ENCODE measurements at places on chromosomes 1 and 21.

DNA sequence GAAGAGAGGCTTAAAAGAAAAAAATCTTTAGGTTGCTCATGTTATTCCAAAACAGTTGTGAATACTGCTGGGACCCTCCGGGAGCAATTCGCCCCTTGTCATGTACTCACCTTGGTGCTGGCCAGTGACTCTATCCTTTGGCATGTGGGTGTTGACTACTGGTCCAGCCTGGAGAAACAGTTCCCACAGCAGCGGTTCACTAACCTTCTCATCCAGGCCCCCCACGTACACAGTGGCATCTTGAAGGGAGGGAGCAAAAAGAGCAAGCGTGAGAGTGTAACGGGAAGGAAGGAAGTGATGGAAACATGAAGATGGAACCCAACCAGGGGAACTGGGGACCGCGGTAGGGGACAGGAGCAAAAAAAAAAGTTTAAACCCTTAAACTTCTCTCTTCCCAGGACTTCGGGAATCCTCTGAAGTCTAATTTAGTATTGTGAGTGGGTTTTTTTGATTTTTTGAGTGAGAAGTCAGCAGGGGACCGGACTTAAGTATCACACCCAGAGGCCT, 494 bp downstream of the SF3B4 start:
- DNase-seq = no peak

- DNase-seq = no peak
Observed at GRCh38 chr1:205416322-205416721, 5.5 kb downstream of the LEMD1 start.

DNA sequence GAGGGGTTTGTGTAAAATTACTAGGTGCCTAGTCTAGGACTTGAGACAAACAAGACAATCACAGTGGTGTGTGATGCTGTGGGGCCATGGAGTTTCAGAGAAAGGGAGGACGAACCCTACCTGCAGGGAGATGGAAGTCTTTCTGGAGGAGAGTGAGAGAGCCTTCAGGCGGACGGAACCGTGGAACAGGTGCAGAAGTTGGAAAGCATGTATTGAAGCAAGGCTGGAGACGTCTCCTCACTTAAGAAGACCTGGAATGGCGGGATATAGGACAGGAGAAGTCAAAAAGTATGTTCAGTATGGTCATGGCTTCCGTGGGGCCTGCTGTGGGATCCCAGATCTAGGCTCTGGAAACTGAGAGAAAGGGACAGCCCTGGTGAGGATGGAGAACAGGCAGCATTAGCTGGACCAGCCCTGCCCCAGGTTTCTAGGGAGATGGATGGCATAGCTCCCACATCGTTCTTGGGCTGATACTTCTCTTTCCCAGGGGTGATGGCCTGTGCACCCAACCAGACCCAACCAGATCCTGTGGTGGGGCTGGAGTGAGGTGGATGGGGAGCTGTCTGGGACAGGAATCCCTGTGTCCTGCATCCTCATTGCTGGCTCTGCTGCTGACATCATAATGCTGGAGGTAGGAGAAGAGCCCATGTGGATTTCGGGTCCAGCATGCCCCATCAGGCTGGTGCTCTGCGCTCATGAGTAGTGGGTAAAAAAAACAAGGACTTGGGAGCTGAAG, 15.0 kb upstream of the LRP8 start:
- peak; percentile 38 for DNase-seq

DNA sequence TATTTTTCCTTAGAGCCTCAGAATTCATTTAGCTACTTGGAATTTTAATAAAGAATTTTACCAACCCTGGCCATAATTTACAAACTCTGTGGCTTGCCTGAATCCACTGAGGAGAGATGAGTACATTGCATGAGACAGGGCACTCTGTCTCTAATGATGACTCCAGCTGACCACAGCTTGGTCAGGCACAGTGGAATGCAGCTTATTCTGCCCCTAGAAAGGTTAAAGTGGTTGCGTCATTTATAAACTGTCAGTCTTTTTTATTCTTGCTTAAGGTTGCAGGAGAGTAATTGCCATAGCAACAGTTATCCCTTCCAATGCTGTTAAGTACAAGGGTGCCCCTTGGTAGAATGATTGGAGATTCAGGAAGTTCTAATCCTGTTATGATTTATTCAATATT, 28.3 kb downstream of the PDE4B start:
- DNase-seq = no peak

DNA sequence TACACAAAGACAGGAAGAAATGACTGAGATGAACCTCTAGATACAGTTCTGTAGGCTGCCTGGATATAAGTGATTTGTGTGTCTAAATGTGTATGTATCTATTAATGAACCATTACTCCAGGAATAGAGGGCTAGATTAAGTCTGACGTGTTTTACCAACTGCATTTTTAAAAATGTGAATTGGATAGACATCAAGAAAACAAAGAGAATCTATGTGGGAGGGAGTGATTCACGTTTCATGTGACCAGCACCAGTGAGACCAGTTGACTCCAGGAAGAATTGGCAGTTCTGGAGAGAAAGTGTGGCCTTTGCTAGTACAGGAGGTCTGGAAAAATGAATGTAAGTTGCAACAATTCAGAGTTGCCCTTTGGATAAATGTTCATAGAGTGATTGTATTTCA, 53.4 kb upstream of the RGS21 start:
- no peak for DNase-seq

- no peak for DNase-seq
Observed at GRCh38 chr1:16117369-16117768, 38.5 kb downstream of the EPHA2 start.

DNA sequence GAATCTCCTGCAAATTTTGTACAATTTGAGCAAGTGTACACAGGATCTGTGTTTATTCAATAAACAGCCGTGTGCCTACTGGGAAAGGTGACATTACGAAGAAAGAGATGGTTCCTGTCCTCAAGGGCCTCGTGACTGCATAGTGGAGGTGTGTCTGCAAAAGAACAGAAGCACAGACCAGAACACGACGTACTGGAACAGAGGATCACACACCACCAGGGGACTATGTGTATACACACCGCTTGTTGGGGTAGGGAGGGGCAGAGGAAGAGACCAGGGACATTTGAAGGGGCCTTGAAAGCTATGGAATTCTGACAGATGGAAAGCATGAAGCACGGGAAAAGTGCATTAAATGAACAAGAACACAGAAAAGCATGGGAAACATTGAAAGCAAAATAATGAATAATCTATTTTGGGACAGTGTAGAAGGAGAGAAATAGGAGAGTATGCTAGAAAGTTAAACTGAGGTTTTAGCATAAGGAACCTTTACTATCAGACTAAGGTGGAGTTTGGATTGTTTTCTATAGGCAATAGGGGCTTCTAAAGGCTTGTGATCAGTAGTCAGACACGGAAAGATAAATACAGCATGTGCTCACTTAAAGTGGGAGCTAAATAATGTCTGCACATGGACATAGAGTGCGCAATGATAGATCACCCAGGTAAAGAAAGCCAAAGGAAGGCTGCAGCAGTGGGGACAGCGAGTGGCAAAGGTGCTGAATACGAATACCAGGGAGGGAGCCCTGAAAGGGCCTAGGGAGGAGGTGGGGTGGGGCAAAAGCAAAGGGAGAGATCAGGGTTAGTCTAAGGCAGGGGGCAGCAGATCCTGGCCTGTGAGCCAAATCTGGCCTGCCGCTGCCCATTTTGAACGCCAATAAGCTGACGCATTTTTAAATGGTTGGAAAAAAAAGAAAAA, 11.0 kb downstream of the JAK1 start:
- DNase-seq = no peak

- no peak for DNase-seq
Observed at GRCh38 chr1:186772228-186772627, 56.5 kb upstream of the PLA2G4A start.

- DNase-seq = no peak
Observed at GRCh38 chr1:214476986-214477870, 74.2 kb downstream of the PTPN14 start.

- DNase-seq = no peak
Observed at GRCh38 chr1:33397125-33397506, 33.8 kb downstream of the PHC2 start.

GRCh38 chr1:87174724-87175245, 153.9 kb upstream of the LMO4 start:
- no peak for DNase-seq

- DNase-seq = no peak
Observed at GRCh38 chr1:104787866-104788510, 1038.3 kb downstream of the AMY1C start.

DNA sequence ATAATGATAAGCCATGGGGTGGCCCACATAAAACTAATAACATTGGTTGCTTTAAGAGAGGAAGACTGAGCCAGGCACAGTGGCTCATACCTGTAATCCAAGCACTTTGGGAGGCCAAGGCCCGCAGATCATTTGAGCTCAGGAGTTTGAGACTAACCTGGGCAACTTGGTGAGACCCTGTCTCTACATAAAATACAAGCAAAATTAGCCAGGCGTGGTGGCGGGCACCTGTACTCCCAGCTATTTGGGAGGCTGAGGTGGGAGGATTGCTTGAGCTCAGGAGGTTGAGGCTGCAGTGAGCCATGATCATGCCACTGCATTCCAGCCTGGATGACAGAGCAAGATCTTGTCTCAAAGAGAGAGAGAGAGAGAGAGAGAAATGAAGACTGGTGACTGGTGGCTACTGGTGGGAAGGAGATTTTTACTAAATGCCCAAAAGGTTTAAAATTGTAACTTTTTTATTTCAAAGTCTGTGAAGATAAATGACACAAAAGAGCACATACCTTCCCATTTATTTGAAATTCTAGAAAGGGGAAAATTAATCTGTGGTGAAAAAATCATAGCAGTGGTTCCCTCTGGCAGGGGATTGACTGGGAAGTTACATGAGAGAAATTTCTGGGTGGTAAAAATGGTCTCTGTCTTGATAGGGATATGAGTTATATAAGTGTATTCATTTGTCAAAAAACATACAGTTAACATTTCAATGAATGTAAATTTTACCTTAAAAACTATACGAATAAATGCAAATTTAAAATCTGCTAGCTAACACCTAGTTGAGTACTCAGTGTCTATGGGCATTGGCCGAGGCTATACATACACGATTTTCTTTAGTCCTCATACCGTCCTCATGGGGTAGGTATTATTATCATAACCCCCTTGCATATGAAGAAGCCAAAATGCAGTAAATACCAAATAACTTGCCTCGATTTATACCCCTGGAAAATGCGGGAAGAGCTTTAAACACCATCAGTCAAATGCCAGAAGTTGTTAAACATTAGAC, 2.2 kb upstream of the NBPF1 start:
- DNase-seq = peak; percentile 78

DNA sequence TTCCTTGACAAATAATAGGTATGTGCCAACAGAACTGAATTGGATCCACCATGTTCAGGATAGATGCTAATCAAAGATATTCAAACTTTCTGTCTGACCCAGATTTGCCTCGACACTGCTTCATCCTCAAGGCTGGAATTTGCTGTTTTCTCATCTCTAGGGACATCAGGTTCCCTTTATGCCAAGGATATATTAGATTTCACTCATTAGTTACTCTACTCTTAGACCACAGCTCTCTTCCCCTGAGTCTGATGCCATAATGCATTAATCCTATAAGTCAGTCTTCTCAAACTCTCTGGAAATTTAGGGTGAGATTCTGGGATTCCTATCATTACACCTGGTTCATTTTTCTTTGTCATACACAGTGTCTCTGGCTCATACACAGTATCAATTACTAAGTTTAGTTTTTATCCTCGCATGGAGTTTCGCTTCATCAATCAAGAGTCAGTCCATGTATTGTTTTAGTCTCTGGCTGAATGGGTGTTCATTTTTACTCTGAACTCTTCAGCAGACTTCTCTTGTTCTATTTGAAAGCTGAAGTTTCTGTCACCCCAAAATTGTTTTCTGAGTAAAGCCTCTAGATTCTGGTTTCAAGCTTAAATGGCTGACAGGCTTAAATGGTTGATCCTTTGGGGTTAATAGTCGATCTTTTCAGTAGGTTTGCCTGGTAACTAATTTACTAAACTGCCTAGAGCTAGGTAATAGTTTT, 9.3 kb upstream of the DCAF6 start:
- DNase-seq = no peak

GRCh38 chr1:64514197-64514765, 44.4 kb downstream of the CACHD1 start:
- no peak for DNase-seq

DNA sequence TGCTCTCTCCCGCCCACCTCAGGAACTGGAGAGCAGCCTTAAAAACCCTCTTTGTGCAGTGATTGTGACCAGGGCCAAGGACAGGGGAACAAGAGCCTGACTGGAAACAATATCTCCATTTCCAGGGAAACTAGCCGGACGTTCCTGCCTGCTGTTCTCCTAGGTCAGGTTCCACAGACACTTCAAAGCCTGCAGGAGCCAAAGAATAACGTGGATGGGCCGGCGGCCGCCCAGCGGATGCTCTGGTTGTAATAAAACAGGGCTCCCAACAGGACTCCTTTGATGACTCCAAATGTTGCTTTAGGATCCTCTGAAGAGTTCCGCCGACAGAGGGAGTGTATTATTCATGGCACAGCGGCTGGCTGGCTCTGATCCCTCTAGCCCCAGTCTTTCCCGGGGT, 162.2 kb downstream of the PLXNA2 start:
- no peak for DNase-seq

GRCh38 chr1:161209790-161210409, 5.2 kb upstream of the FCER1G start:
- no peak for DNase-seq

DNA sequence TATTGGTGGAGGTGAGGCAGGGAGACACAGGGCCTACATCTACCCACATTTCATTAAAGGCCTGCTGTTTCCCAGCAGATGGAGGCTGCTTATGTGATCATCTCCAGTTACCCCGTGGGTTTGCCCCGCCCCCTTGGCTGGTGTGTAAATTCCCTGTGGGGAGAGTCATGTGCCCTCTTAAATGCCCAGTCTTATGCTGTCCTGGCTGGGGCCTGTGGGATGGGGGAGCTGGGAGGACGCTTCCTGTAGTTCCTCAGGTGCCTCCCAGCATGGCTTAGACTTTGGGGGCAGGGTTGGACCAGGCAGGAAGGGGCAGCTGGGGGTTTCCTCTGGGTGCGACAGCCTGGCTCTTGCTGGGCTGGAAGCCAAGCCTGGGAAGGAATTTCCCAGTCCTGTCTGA, 15.5 kb upstream of the CITED4 start:
- peak; percentile 84 for DNase-seq

- no peak for DNase-seq
Observed at GRCh38 chr1:163535807-163536206, 214.1 kb downstream of the NUF2 start.

GRCh38 chr1:156103521-156103947, 11.0 kb upstream of the LMNA start:
- DNase-seq = no peak

GRCh38 chr1:67648582-67649326, 36.2 kb upstream of the GADD45A start:
- DNase-seq = no peak

Measured in coronary artery (tissue), 2 donors.